Stimulated activated CD4-positive, alpha-beta T cell treated with anti-CD3 and anti-CD28 coated beads, Interleukin-1b, Interleukin-23, amount 100 ng/mL, for 24 hours (primary cell): ENCODE measurements at places on chromosomes 2 and 18.
A peak's percentile ranks its signal among the peaks of the same experiment; 100 is the strongest.

DNA sequence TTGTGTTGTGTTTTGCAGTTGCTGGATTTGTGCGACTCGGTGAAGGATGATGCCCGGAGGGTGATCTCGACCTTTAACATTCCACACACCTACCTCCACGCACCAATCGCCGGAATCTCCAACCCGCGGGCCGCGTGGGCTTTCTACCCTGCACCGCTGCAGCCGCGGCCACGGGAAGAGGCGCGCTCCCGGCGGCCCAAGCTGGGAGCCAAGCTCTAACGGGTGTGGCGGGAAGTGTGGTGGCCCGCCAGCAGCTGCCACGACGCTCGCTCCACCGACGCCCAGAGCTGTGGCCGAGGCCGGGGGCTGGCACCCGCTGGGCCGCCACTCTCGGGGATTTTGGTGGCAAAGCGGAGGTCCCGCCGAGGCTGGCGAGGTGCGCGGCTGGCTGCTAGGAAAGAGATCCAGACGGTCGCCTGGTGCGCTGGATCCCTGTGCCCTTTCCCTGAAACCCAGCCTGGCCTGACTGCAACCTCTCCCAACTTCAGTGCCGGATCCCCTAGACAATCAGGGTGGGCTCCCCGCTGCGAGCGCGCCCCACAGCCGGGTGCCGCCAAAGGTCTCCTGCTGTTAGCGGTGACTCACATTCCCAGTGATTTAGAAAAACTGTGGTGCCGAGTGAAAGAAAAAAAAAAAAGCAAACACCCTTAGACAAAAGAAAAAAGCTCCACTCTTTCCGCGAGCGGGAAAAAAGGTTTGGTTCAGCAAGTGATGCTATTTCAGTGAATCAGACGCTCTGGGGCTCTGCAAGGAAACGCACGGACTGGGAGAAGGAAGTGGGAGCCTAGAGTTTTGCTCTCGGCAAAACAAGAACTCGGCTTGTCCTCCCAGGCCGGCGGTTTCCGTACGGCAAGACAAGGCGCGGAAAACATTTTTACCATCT, 2.9 kb upstream of the BCL2L11 start:
- peak; percentile 34 for DNase-seq

DNA sequence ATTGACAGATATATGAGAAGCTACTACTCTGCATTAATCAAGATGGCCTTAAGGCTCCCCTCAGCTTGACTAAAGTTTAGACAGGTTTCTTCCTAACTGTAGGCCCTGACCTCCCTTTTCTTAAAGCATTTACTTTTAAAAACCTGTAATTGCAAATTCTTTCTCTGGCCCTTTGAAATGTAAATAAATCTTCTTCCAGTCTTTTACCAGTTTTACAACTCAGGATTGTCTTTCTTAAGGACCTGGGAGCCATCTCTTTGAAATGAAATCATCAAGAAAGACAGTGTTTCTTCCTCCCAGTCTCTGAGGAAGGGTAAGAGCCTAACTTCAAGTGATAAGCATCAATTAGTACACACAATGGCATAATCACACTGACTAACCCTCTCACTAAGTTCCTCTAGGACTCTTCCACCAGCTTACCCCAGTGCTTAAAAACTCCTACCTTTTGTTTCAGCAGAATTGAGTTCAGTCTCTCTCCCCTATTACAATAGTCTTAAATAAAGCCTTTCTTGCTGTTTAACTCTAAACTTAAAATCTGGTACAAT, 58.7 kb upstream of the CDH20 start:
- DNase-seq: no peak

- no peak for DNase-seq
Measured at GRCh38 chr2:76563730-76564129, 853.0 kb upstream of the GCFC2 start.

GRCh38 chr18:22710673-22711191, 222.4 kb upstream of the RBBP8 start:
- DNase-seq: no peak

DNA sequence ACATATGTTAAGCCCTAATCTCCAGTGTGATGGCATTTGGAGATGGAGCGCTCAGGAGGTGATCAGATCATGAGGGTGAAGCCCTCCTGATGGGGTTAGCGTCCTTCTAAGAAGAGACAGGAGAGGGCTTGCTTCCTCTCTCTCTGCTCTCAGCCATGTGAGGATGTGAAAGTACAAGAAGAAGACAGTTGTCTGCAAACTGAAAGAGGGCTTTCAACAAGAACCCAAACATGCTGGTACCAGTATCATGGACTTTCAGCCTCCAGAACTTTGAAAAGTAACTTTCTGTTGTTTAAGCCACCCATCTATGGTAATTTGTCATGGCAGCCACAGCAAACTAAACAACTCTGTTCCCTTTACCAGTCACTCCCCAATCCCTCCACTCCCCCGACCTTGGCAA, 47.4 kb downstream of the CACNB4 start:
- DNase-seq: no peak

- no peak for DNase-seq
Measured at GRCh38 chr2:184312970-184313369, 285.4 kb upstream of the ZNF804A start.

DNA sequence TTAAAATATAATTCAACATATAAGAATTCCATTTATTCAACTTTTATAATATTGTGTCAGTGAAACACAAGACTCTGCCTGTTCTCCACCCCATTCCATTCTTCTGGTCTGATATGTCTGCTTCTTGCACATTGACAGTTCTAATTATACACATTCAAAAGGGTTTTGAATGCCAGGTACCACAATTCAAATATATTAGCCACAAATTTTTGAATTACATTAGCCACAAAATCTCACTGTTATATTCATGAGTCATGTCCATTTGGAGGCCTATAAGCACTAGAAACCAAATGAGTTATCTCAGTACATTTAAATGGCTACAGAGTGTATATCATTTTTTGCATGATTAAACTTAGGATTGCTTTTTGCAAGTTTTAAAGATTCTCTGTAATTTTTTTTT, 72.1 kb downstream of the CCDC150 start:
- no peak for DNase-seq

DNA sequence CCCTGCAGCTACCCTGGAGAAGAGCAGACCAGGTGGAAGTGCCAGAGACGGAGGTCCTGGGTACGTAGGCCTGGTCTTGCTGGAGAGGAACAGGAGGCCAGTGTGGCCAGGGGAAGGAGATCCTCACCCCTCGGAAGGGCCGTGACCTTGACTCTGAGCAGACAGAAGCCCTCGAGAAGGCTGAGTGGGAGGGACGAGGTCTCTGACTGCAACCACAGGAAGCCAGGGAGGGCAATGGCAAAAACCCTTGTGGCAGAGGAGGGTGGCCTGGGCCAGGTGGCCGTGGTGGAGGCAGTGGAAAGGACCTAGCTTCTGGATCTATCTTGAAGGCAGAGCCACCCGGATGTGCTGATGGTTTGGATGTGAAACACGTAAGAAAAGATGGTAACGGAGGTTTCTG, 28.1 kb downstream of the THAP4 start:
- no peak for DNase-seq

DNA sequence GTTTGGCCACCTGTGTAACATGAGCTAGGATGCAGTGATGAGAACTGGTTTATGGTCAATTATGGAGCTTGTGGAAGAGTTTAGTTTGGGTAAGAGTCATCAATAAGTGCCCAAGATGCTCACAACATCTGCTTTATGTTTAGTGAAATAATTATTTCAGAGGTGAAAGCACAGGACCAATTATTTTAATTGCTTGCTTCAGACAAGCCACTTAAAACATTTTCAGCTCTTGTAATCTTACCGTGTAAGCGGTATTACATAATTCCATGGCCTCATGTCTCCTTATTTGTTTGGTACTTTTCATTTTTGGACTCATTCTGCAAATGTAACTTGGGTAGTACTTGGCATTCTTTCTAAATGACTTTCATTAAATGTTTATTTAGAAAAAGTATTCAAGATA, 5.4 kb downstream of the B3GNT2 start:
- no peak for DNase-seq

DNA sequence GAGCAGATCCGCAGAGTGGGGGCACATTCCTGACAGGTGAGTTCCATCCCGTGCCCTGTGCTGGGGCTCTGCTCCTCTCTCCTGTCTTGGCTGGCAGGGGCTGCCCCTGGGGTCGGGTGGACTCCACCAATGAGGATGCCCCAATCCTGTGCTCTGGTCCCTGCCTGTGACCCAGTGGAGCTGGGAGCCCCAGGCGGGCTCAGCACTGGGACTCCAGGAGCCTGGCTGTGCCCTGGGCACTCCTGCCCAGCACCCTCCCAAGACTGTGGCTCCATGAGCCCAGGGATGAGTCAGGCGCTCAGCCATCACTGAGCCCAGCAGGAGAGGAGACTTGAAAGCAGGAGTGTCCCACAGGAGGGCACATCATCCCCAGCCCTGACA, 53.9 kb downstream of the MBP start:
- no peak for DNase-seq

GRCh38 chr2:71713581-71714580, 260.5 kb downstream of the DYSF start:
- no peak for DNase-seq

GRCh38 chr2:181252262-181253148, 204.7 kb upstream of the ITGA4 start:
- no peak for DNase-seq

DNA sequence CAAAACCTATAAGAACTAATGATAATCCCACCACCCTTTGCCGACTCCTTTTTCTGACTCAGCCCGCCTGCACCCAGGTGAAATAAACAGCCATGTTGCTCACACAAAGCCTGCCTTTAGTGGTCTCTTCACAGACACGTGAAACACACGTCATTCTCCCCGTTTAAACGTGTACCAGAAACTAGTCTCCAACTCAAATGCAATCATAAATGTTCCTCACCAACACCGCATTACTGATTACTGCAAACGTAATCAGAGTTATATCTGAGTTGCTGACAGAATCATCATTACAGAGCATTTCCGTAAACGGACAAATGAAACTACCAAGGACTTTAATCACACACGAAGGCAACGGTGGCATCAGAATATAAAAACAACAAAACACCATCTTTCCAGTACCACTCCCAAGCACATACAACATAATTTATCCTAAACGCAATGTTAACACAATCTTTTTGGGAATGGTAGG, 1.9 kb downstream of the CLK1 start:
- peak; percentile 43 for DNase-seq

- DNase-seq: no peak
Measured at GRCh38 chr2:46939626-46940359, 24.2 kb upstream of the MCFD2 start.

GRCh38 chr2:5203134-5203755, 488.9 kb upstream of the SOX11 start:
- no peak for DNase-seq

DNA sequence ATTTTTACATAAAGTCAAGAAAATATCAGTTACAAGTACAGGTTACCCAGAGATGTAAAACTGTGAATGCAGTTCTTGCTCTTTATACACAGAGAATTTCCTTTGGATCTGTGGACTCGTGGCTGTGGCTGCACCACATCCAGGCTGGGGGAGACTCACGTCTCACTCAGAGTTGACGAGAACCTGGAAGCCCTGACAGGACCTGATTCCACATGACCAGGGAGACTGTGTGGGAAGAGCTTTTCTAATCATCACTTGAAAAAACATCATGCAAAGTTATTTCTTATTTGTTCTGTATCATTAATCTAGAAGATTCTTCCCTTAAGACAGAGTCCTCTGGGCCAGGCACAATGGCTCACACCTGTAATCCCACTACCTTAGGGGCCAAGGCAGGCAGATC, 1159.0 kb downstream of the RPIA start:
- DNase-seq: no peak

DNA sequence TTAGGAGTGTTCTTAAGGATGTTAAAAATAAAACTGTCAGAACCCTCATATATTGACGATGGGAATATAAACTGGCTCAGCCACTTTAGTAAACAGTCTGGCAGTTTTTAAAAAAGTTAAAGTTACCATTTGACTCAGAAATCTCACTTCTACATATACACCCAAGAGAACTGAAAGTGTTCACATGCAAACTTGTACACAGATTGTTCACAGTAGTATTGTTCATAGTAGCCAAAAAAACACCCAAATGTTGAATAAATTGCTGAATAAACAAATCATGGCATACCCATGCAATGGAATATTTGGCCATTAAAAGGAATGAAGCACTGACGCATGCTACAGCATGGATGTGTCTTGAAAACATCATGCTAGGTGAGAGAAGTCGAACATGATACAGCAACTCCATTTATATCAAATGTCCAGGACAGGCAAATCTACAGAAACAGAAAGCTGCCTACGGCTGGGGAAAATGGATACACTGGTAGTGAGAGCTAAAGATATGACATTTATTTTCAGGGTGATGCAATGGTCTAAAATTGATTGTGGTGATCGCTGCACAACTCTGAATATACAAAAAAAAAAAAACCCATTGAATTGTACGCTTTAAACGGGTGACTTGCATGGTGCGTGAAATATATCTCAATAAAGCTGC, 10.1 kb downstream of the RPL31 start:
- no peak for DNase-seq

DNA sequence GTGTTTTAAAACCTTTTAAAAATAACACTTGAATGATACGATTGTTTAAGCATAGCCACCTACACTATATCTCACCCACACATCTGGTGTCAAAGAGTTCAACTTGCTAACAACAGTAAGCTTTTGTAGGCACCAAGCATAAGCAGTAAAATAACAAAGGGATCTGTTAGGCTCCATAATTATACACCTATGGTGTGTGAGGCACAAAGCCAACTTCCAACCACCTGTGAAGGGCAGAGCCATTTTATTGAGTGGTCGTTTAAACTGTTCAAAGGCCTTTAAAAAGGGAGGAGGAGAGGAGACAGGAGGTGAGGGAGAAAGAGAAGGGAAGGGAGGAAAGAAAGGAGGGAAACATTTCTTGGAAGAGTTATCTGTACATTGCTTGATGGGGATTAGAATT, 27.9 kb downstream of the NEMP2 start:
- DNase-seq: no peak

DNA sequence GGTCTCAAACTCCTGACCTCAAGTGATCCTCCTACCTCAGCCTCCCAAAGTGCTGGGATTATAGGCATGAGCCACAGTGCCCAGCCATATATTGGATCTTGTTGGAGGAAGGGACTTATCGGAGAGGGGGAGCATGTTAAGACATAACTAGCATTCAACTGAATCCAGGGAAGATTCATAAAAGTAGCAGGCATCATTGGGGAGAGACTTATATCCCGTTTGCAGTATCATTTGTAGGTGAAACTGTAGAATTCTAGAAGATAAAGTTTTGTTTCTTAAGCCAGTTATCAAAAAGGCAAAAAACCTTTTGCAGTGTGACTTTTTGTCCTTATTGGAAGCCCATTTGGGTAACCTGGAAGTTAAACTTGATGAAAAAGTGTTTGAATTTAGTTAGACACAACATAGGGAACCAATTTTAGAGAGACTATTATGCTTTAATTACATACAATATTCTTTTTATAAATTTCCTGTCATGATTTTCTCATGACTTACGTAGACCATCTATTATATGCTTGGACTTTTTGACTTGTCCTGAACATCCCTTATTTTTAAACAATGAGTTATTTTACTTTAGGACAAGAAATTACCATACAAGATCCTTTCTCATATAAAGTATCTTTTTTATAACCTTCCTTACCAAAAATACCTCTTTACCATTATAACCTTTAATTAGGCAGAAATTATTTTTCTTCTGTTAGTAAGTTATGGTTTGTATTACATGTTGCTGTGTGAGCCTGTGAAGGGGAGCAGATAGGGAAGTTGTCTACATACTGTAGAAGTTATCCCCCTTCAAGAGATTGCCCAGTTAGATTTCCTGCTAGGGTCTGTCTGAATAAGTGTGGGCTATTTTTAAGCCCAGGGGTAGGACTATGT, 20.3 kb downstream of the RAB3GAP1 start:
- no peak for DNase-seq
